ENCODE measurements at places on chromosomes 4 and X.

GRCh38 chrX:14362721-14363120 lies 166.6 kb upstream of the GLRA2 start:
- DNase-seq = no peak

DNA sequence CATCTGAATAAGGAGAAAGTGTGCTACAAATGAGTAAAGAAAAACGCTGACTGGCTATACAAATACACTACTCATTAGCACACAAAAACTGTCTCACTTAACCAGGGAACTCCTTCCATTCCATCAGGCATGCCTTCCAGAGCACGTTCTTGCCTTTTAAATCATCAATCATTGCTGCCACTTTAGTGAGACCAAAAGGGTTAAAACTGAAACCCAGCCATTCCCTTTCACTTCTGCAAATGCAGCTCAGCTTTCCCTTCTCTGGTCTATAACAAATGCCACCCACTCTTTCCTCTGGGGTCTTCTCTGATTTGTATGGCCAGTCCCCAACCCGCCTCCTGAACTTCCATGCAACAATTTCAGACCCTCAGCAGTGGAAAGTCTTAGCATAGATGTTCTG lies 231.5 kb downstream of the TRIML1 start:
- DNase-seq = no peak

GRCh38 chrX:129688097-129688496 lies 33.3 kb upstream of the APLN start:
- DNase-seq = no peak

- DNase-seq = no peak
Observed at GRCh38 chr4:120139392-120139791, 72.7 kb upstream of the MAD2L1 start.

DNA sequence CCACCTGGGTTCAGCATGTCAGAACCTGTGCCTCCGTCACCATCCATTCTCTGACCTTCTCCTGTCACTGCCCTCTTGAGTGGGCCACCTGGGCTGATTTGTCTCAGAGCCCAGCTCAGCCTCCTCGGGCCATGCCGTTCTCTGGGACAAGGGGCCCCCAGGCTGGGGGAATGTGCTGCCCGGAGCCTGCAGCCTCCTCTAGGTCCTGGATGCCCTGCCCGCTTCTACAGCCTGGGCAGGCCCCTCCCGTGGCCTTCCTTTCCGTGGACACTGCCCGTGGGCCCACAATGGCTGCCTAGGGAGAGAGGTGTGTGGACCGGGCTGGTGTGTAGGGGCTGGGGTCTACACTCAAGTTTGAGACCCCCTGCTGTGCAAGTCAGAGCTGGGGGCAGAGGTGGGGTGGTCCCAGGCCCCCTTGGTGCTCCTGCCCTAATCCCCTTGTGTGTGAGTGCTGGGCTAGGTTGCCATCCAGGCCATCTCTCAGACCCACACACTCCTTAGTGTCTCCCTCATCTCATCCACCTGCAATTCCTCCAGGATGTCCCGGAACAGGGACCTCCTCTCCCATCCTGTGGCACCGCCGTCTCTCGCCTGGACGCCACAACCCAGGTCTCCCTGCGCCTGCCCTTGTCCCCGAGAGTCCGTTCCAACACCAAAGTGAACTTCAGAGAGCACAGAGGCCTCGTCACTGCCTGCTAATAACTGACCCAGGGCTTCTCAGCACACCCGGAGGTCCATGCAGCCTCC lies 12.4 kb downstream of the PSAPL1 start:
- no peak for DNase-seq

- no peak for DNase-seq
Observed at GRCh38 chr4:140046543-140046942, 107.4 kb downstream of the MAML3 start.

- no peak for DNase-seq
Observed at GRCh38 chr4:10302096-10302495, 155.1 kb downstream of the ZNF518B start.

DNA sequence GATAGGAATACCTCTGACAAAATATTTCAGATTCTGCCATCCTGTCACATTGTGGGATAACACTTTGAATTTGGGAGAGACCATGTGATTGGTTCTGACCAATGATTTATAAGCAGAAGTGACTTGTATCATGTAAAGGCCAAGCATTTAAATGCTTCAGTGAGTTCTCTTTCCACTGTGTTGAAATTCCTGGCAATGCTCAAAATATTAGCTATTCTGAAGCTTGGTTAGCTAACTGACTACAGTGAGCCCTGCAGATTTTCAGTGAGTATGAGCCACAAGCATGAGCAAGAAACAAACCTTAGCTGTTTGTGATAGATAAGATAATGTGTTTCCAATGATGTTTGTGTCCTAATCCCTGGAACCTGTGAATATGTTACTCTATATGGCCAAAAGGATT lies 562.8 kb upstream of the AADAT start:
- DNase-seq = no peak
